CD4-positive, alpha-beta T cell (primary cell): ENCODE measurements at places on chromosomes 3 and 15.
A peak's percentile ranks its signal among the peaks of the same experiment; 100 is the strongest.

DNA sequence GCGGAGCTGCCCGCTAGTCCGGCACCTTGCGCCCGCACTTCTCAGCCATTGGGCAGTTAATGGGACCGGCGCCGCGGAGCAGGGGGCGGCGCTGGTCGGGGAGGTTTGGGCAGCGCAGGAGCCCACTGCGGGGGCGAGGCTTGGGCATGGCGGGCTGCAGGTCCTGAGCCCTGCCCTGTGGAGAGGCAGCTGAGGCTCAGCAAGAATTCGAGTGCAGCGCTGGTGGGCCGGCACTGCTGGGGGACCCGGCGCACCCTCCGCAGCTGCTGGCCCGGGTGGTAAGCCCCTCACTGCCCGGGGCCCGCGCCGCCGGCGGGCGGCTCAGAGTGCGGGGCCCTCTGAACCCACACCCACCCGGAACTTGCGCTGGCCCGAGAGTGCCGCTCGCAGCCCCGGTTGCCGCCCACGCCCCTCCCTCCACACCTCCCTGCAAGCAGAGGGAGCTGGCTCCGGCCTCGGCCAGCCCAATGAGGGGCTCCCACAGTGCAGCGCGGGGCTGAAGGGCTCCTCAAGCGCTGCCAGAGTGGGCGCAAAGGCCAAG lies 835.0 kb downstream of the TBL1XR1 start:
- DNase-seq = no peak

DNA sequence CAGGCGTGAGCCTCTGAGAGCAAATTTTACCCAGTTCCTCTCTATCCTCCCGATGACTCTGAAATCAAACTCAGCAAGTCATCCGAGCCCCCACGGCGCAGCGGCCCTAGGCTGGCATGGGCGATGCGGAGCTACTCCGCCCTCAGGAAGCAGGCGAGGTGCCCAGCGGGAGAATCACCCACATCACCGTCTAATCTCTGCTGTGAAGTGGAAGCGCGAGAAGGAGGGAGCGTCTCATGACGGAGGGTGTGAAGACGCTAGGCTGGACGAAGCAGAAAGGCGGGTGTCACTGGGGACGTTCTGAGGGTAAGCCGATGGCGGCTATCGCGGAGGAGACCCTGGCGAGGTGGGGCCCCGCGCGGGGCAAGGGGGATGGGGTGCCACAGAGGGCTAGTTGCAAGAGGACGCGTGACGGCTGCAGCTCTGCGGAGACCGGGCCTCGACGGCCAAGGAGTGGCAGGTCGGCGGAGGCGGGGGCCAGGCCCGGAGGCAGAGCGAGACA lies 9.1 kb upstream of the GNAI2 start:
- peak; percentile 75 for DNase-seq

DNA sequence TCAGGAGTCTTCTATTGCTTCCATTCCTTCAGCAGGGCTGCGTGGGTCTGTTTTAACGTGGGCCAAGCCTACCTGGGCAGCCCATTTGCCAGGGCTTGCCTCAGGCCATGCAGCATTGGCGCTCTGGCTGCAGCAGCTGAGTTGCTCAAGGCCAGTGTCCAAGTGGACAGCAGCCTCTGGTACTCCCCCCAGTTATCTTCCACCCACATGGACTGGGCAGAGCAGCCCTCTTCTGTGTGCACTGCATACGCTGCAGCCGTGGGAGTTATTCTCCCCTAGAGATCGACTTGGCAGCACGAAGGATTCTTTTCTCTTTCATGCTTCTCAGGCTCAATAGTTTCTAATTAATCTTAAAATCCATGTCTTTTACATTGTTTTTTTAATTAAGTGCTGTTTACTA lies 6.9 kb upstream of the CAPN3 start:
- DNase-seq = no peak

GRCh38 chr3:154730186-154730585 lies 300.2 kb upstream of the GPR149 start:
- no peak for DNase-seq

DNA sequence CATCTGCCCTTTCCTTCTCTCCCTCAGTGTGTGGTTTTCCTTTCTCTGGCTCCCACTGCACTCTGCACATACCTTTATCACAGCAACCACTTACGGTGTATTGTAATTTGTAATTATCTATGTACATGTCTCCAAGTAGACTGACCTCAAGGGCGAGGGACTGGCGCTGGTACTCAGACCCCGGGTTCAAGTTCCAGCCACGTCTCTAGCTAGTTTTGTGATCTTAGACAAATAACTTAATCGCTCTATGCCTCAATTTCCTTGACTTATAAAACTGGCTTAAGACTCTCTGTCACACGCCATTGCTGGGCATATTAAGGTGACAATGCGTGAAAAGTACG lies 607 bp upstream of the SENP2 start:
- no peak for DNase-seq

DNA sequence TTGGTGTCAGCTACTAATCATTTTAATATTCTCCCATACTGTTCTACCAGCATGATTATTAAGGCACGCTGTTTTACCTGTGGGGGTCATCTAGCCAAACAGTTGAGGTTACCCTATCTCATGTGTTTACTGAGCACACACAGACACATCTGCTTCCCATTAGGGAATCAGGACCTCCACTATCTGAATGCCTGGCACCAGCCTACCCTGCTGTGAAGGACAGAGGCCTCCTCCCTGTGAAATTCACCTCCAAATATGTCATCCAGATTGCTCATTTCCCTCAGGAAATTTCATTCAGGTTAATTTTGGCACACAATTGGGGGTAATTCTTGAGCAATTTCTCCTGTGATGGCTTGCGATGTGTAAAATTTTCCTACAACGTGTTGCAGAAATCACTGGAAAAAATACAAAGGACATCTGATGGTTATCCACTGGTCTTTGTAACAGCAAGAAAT lies 155.6 kb upstream of the NR2E3 start:
- DNase-seq = no peak

GRCh38 chr15:55074431-55074830 lies 122.3 kb downstream of the RSL24D1 start:
- DNase-seq = no peak

- no peak for DNase-seq
These were observed 204.1 kb downstream of the WNT5A start for GRCh38 chr3:55282994-55283393.

GRCh38 chr3:125262161-125262560 lies 49.6 kb upstream of the SLC12A8 start:
- DNase-seq = no peak

DNA sequence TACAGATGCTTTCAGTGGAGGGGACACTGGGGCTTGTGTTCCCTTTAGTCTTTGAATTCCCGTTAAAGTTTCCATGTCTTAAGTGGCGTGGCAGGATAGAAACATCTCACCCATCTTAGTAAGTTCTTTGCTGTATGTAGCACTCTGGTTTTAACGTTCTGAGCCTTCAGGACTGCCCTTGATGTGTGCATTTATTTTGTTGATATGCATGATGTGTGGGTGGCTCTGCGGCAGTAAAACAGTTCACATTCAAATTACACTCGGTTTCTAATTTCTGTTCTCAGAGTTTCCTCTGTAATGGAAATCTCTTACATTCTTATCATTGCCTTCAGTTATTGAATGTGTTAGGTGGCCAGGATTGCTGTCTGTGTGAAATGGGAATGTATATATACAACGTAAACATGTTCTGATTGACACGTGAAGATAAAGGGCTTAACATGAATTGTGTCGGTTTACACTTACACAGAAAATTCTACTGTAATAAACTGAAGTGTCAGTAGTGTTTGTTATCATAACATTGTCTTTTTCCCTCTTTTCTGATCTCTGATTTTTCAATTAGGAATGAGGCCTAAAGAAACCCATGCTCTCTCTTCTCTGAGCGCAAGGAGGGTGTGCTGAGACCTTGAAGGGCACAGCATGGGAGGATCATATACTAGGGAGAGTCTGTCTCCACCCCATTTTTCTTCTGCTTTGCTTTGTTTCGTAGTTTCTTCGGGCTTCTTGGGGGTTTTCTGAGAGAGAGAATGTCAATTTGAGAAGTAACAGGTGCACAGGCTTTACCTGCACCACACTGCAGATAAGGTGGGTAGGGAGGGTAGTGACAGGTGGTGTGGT lies 51.5 kb downstream of the IGF1R start:
- DNase-seq = no peak

DNA sequence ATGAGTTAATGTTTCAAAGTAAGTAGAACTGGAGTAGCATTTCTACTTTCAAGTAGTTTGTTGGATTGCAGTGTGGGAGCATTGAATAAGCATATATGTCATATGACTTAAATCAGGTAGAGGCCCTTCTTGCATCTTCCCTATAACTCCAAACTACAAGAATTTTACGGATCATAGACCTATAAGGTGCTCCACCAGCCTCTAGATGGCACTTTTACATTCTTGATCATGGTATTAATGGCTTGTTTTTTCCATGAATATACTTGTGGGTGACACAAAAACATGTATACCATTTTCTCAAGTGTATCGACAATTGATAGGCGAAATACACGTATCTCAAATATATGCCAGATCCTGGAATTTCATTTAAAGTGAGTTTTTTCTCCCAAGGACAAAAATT lies 311.1 kb downstream of the ZPLD1 start:
- DNase-seq = no peak

DNA sequence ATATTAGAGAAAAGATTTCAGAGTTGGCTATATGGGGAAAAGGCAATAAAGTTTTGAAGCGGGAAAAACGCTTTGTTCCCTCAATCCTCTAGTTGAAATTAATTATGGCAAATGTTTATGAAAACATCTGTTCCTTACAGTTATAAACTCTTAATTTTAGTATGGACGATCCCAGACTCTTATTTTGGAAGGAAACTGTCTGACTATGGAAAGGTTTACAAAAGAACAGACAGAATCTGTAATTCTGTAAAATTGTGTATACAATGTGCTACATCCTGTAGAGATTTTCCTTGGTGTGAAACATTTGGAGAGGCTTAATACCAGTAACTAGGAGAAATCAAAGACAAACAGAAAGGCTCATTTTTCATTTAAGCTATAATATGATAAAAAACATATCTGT lies 311.8 kb downstream of the TBC1D5 start:
- no peak for DNase-seq

DNA sequence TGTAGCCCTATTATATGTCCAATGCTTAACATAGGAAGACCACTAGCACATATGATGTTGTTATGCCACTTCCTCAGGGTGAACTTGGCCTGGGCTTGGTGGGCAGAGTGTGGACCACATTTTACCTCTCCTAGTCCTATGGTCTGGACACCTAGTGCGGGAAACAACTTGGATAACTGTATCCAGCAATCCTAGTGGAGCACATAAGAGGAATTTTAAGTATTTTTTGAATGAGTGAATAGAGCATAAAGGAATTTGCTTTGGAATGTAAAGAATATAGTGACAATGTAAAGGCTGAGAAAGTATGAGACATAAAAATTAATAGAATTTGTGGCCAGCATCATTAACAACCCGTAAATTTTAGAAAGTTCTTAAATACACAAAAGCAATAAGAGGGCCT lies 528.9 kb downstream of the IGSF11 start:
- DNase-seq = no peak

DNA sequence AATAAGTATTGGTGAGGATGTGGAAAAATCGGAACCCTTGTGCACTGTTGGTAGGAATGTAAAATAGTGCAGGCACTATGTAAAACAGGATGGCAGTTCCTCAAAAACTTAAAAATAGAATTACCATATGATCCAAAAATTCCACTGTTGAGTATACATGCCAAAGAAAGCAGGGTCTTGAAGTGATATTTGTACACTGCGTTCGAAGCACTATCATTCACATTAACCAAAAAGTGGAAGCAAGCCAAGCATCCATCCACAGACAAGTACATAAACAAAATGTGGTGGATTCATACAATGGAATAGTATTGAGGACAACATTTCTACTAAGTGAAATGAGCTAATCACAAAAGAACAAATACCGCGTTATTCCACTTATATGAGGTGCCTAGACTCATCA lies 200.7 kb downstream of the TJP1 start:
- DNase-seq = no peak
